Hematopoietic multipotent progenitor cell treated with erythropoietin and hydrocortisone succinate and interleukin-3 and kit ligand, for 8 days (in vitro differentiated cells): ENCODE measurements at places on chromosomes 11 and 22.

DNA sequence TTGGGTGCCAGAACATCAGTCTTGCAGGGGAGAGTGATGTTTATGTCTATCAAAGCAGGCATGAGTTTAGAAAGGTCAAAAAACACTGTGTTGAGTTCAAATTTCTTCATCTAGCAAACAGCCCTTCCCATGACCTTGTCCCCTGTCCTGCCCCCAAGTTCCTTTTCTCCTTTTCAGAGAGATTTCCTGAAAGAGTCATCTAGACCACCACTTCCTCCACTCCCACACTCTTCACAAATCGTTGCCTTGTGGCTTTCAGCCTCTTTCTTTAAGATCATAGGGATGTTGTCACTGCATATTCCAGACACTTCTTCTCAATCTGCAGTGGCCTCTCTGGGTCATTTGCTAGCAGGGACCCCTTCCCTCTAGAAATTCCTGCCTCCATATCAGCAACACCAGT, 290.5 kb downstream of the TENM4 start:
- DNase-seq: no peak

DNA sequence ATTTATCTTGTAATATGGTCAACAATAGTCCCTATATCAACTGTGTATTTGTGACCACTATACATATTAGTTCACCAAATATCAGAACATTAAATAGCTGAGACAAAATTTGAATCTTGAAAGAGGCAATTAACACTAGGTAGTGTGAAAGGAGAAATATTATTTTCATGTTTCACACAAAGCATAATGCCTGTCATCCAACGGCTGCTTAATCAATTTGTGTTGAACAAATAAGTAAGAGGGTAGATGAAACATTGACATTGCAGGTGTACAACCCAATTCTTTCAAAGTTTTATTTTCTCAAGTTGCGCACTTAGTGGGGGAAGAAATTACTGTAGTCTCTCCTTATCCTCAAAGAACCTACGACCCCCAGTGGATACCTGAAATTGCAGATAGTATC, 3.4 kb upstream of the OR8I2 start:
- no peak for DNase-seq

- DNase-seq: no peak
These were observed 139.8 kb upstream of the MTNR1B start for GRCh38 chr11:92829671-92830070.

DNA sequence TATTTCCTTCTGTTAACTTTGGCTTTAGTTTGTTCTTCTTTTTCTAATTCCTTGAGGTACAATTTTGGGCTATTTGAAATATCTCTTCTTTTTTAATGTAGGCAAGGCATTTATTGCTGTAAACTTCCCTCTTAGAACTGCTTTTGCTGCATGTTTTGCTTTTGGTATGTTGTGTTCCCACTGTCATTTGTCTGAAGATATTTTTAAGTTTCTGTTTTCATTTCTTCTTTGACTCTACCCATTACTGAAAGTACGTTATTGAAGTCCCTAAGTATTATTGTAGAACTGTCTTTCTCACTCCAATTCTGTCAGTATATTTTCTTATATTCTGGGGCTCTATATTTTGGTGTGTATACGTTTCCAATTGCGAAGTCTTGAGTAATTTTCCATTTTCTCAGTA, 77.9 kb downstream of the KCNQ1OT1 start:
- DNase-seq: no peak

DNA sequence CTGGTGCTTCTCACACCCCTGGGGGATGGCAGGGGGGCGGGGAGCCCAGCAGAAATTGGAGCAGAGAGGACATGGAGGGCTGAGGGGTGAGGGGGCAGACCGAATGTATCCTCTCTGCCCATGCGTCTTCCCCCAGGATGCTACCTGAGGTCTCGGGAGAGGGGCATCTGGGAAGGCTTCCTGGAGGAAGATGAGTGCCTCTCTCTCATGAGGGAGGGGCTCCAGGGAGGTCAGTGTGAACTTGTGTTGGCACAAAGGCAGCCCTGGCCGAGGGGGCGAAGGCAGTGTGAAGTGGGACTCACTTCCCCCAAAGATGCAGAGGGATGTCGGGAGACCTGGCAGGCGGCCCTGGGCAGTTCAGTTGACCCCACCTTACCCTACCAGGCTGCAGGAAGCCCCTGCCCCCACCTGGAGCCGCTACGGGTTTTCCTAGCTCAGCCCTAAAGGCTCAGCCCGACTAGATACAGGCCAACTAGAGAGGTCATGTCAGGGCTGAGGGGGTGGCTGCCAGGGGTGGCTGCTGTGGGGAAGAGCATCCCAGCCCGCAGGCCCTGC, 10.4 kb downstream of the ASCL2 start:
- DNase-seq: no peak

DNA sequence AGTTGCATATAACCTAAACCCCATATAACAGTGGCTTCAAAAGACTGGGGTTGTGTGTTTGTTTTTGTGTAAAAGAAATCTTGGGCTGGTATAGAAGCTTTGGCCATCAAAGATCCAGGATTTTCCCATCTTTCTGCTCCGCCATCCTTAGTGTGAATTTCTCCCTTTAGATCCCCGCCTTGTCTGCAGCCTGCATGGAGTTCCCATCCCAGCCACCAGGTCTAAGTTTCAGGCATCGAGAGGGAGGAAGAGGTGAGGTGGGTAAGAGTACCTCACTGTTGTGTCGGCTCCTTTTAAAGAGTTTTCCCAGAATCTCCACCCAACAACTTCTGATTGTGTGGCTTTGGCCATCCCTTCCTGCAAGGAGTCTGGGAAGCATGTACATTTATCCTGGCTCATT, 195.5 kb upstream of the SORL1-AS1 start:
- no peak for DNase-seq

GRCh38 chr22:35627267-35628041, 10.3 kb upstream of the MB start:
- DNase-seq: peak; percentile 20

DNA sequence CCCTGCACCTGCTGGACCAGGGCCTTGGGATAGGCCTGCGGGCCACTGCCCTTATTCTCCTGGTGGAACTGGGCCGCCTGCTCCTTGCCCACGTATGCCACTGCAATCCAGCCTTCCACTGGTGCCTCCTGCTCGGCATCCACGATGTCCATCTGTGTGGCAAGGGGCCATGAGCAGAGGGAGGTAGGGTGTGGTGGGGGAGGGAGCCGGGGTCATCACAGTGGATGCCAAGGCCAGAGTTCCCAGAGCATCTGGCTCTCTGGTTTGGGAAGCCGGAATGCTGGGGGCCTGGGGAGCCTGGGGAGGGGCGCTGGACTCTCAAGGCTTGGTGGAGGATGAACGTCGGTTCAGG, 627 bp downstream of the RNF215 start:
- no peak for DNase-seq

DNA sequence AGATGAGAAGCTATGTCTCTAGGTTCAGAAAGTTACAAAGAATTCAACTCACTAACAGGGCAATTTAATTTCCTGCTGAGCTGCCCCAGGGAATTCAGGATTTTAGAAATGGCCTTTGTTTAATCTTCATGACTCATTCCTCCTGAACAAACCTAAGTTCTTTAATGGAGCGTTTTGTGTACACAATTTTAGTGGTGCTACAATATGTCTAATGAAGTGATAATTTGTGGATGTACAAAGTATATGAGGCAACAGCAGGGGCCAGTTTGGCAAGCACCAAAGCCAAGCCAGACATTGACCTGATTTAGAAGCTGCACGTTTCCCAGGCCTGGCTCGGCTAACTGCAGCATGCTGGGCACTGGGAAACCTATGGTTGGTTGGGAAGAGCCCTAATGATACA, 34.4 kb upstream of the HEPHL1 start:
- DNase-seq: no peak

- no peak for DNase-seq
These were observed 20.3 kb downstream of the DKK3 start for GRCh38 chr11:11988099-11988651.

GRCh38 chr11:120029321-120029720, 108.6 kb downstream of the TRIM29 start:
- no peak for DNase-seq

DNA sequence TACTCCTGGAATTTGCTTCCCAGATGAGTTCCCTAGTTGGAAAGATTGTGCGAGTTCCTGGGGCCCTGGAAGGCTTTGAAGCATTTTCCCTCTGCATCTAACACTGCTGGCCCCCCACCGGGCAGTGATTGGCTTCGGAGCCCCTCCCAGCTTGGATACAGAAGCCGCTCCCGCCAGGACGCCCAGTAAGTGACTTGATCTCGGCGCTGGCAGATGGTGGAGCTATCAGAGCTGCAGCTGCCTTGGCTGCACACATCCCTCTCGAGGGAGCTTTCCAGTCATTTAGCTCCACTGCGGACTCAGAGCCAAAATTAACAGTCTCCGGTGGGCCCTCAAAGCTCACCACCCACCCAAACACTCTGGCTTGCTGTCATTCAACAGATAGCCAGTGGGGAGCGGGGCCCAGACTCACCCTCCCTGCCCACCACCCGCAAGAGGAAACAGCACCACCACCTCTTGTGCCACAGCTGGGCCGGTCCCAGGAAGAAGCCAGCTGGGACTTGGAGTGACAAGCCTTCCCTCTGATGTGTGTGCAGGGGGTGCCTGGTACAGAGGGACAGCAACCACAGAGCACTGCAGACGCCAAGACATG, 162.3 kb downstream of the TRIM29 start:
- no peak for DNase-seq

DNA sequence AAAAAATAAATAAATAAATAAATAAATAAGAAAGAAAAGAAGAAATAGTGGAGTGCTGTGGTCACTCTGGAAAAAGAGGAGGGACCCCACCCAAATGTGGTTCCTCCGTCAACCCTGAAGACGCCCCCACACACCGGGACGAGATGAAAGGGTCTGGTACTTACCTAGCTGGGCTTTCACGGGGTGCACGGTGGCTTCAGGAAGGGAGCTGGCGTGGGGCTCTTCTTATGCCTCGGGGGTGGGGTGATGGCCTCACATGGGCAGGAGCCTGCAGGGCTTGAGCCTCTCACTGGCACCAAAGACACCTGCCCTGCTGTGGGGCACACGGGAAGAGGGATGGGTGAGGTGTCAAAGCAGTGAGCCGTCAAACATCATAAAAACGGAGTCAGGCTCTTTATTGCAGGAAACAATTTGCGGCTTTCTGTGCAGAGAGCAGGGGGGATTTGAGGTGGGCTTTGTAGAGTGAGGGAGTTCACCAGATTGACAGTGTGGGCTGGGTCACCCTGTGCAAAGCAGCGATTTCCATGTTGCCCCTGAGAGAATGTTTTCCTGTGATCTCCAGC, 28.0 kb upstream of the KRTAP5-6 start:
- no peak for DNase-seq

GRCh38 chr11:119701591-119702549, 27.1 kb downstream of the NECTIN1 start:
- no peak for DNase-seq

- no peak for DNase-seq
These were observed 8.7 kb downstream of the ACTN3 start for GRCh38 chr11:66555416-66555815.

GRCh38 chr11:117931971-117932370, 2.8 kb upstream of the TMPRSS13 start:
- no peak for DNase-seq

- DNase-seq: no peak
These were observed 179.0 kb downstream of the SNX19 start for GRCh38 chr11:130737041-130737830.

GRCh38 chr11:108501396-108501795, 3.2 kb upstream of the POGLUT3 start:
- DNase-seq: no peak

GRCh38 chr22:27632451-27633295, 168.9 kb downstream of the MN1 start:
- DNase-seq: no peak

DNA sequence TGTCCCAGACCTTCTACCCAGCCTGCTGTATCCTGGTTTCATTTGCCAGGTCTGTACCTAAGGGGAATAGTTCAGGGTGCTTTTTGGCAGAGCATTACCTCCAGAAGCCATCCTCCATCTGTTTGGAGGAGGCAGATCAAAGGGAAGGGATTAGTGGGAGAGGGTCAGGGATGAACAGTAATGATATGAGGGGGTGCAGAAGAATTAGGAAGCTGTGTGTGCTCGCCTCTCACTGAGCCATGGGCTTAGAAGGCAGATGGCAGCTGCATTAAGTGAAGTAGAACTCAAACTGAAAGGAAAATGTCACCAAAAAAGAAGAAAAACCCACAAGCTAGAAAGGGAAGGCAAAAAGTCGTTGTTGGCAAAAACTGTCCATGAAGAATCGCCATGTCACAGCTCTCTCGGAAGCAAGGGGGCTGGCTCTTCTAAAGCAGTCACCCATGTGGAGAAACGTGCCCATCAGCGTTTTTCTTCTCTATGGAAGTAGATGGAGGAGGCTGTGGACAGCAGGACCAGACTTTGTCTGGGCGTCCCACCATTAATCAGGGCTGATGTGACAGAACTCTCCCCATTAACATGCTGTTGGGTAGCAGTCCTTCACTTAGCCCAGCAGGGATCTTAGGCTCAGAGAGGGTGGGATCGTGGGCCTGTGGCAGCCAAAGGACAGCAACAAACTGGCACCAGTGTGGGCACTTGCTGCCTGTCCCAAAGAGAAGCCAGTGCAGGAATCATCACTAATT, 46.8 kb downstream of the CEP164 start:
- DNase-seq: no peak

DNA sequence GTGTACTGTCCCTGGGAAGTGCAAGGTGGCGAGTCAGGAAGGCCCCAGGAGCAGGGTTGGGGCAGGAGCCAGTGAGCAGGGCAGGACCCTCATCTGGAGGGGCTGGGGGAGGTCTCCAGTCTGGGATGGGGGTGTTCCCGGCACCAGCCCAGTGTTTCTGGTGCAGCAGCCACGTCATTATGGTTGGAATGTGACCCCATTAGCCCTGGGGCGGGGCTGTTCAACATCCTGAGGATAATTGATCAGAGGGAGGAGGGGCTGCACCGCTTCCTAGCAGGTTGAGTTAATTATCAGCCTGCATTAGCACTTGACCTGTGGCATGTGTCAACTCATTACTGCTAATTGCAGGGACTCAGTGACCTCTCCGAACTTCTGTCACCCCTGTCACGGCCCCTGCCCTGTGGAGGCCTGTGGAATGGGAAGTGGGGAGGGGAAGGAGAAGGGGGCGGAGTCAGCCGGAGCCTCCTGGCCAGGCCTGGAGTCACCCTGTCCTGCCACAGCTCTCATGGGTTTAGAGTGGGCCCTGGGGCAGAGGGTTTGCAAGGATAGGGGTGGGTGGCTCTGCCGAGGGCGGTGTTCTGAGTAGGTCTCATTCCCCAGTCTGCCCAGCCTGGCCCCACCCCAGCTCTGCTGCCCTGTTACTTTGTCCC, 52.8 kb upstream of the CCDC188 start:
- no peak for DNase-seq

- no peak for DNase-seq
These were observed 47.2 kb downstream of the CCDC34 start for GRCh38 chr11:27315836-27316235.

- DNase-seq: no peak
These were observed 10.0 kb upstream of the CCDC83 start for GRCh38 chr11:85845124-85845631.

DNA sequence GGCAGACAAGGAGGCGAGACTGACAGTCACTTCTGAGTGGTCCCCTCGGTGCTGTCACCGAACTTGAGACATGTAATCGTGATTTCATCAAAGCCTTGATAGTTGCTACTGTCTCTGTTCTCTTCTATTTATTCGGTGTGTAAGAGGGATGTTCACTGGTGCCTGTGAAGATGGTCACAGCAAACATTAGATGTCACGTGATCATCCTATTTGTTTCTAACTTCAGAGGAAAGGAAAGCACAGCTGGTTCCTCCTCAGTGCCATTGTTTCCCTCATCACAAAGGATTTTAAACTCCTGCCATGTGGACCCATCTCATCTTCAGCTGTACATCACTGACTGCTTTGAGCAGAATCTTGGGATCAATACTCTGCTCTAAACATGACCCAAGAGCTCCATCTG, 73.1 kb upstream of the CLMP start:
- DNase-seq: no peak
